ENCODE measurements at places on chromosomes 2 and 18. TPM values are rescaled to one million over a fixed set of nuclear protein-coding genes. Genes with fewer than 3 reads are reported as not detected.

The IGFBP5 gene
- not detected for total RNA-seq

The CRYGD gene
- not detected for total RNA-seq

The DPP10 gene
- not detected for total RNA-seq

The ALK gene
- total RNA-seq = not detected

The TWIST2 gene
- not detected for total RNA-seq

The BOLL gene
- not detected for total RNA-seq

The GPBAR1 gene
- total RNA-seq = 0.38 TPM

The SNTG2 gene
- 1.1 TPM for total RNA-seq

The MTCL1 gene
- 1.1 TPM for total RNA-seq

The TTN gene
- 0.38 TPM for total RNA-seq

The TMEM178A gene
- total RNA-seq = not detected

The REG3G gene
- not detected for total RNA-seq

All from activated CD8-positive, alpha-beta memory T cell treated with anti-CD3 and anti-CD28 coated beads for 36 hours (primary cell).